ENCODE measurements at places on chromosomes 6 and 20.

DNA sequence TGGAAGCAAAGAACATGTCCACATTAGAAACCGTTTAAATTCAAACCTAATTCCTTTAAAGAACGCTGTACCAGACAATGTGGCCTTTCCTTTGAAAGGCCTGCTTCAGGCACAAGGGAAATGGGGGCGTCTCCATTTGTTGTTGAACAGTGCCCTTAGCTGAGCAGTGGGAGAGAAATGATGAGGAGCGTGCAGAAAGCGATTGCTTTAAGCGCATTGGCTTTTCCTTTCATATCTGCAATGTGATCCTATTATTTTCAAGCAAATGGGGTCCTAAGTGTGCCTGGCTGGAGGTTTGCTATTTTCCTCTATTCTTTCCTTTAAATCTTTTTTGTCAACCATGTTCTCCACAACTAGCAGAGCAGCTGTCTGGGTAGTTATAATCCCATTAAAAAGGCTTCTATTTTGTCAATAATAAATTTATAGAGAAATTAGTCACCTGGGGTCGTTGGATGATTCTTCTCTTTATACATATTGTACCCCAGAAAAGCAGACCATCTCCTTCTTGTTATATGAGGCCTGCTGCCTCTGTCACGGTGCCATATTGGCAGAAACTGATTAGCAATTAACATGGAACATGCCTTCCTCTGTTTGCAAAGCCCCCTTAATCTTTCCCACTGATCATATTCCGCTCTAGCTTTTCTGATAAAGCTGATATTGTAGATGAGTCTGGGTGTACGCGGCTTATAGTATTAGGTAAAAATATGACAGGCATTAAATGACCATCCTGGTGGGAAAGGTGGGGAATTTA lies 151.1 kb upstream of the JAG1 start:
- no peak for DNase-seq
- H3K27ac ChIP-seq = no peak overlapping the region
- H3K4me1 ChIP-seq = no peaks in the 10 kb centered on the region
- H3K4me3 ChIP-seq = no peak overlapping the region
- no peaks in the 10 kb centered on the region for H3K36me3 ChIP-seq
- H3K27me3 ChIP-seq = no peaks in the 10 kb centered on the region

- H3K4me1 ChIP-seq = no peaks in the 10 kb centered on the region
- no peak overlapping the region for H3K4me3 ChIP-seq
- no peaks in the 10 kb centered on the region for H3K27me3 ChIP-seq
- DNase-seq = no peak
These were observed 75.0 kb downstream of the VTA1 start for GRCh38 chr6:142222022-142222421.

- no peak for DNase-seq
- no peak overlapping the region for H3K27ac ChIP-seq
- no peaks in the 10 kb centered on the region for H3K36me3 ChIP-seq
- no peaks in the 10 kb centered on the region for H3K27me3 ChIP-seq
- H3K4me1 ChIP-seq = no peaks in the 10 kb centered on the region
These were observed 8.6 kb upstream of the ADGRF5 start for GRCh38 chr6:46930331-46930730.

GRCh38 chr6:141752677-141753076 lies 380.0 kb upstream of the GJE1 start:
- no peak overlapping the region for H3K4me3 ChIP-seq
- no peaks in the 10 kb centered on the region for H3K36me3 ChIP-seq
- no peak overlapping the region for H3K27ac ChIP-seq
- no peak for DNase-seq
